Immature natural killer cell (primary cell): ENCODE measurements at places on chromosomes 12 and 14. TPM values are rescaled to one million over a fixed set of nuclear protein-coding genes. Genes with fewer than 3 reads are reported as not detected.

DNA sequence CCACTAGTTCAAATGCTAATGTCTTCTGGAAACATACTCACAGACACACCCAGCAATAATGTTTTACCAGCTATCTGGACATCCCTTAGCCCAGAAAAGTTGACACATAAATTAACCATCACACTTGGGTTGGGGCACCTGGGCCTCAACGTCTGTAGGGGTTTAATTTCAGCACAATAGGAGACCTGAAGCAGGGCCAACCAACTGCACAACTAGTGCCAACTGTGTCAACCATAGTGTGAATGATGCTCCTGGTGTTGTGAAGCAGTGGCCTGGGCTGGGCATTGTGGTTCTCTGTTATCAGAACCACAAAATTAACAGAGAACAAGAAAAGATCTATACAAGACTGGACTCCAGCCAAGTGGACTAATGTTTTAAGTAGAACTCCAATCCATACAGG, 106.7 kb upstream of the PPM1H start:
- H3K27ac ChIP-seq: no peak overlapping the region
- DNase-seq: no peak
- H3K4me3 ChIP-seq: no peak overlapping the region

DNA sequence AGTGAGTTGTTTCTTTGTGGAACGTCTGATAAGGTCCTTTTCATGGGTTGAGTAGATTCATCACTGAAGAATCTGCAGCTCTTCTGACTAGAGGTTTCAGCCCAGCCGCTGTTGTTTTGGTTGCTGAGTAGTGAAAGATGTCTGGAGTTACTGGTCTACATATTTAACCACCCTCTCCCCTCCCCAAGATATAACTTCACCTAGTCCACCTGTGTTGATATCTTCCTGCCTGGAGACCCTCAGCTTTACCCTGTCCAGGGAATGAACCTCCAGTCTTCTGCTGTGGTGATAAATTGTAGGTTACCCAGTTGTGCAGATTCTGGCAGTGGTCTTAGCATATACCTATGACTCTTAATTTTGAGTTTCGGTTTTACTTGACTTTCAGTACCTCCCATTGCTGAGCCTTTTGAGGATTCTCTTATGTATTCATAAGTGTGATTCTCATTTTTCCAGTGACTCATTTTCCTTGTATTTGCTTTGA, 62.9 kb downstream of the CCDC91 start:
- H3K4me3 ChIP-seq: peak overlapping the region; percentile 33
- peaks cover 43% of the 10 kb centered on the region for H3K4me1 ChIP-seq
- peak overlapping the region; percentile 68 for H3K27ac ChIP-seq
- DNase-seq: no peak
- peaks cover 3% of the 10 kb centered on the region for H3K27me3 ChIP-seq

DNA sequence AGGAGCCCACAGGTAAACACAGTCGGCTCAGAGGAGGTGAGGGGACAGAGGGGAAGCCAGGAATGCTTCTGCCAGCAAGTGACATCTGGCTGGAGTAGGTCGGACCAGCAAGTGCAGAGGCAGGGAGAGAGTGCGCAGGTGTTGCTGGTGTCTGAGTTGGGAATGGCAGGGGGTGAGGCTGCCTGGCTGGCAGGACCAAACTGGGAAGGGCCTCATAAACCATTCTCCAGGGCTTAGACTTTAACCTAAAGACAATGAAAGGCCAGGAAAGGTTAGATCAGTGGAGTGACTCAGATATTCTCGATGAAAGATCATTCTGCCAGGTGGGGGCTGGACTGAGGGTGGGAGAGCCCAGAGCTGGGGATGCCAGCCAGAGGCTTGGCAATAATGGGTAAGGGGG, 66.4 kb downstream of the ITPK1 start:
- no peak overlapping the region for H3K4me3 ChIP-seq
- no peak overlapping the region for H3K27ac ChIP-seq
- H3K4me1 ChIP-seq: peaks cover 32% of the 10 kb centered on the region
- peaks cover 3% of the 10 kb centered on the region for H3K27me3 ChIP-seq

DNA sequence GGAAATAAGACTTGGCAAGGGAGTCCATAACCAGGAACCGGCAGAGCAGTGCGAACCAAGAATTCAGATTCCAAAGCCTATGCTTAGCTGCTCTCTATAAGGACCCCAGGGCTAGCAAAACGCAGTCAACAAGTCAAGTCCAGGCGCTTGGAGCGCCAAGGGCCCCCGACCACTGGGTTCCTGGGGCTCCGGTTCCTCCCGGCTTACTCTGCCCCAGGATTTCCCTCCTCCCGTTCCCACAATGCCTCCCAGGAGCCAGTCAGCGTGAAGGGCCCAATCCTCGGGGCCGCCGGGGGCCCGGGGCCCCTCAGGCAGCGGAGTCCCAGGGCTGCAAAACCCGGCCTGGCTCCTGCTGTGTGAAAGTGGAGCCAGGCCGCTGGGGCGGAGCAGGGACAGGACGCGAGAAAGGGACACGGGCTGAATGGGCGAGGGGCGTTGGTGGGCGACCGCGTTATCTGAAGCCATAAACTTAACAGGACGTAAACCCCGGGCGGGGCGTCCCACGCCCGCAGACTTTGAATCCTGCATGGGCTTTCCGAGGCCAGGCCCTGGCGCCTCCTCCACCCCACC, 1.5 kb downstream of the KRT8 start:
- peak; percentile 35 for DNase-seq
- H3K27me3 ChIP-seq: peaks cover 11% of the 10 kb centered on the region
- no peaks in the 10 kb centered on the region for H3K36me3 ChIP-seq
- H3K27ac ChIP-seq: no peak overlapping the region
- peak overlapping the region; percentile 18 for H3K4me3 ChIP-seq

RTL1 gene
- polyA plus RNA-seq: not detected

DNA sequence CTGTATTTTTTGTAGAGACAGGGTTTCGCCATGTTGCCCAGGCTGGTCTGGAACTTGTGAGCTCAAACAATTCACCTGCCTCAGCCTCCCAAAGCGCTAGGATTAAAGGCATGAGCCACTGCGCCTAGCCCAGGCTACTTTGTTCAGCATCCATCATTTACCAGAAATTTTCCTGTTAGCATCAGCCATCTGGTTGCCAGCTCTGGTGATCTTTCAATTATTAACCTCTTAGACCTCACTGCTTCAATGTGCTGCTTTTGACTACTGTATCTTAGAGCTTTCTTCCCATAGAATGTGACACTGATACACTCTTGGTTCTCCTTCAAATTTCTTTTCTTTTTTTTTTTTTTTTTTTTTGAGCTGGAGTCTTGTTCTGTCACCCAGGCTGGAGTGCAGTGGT, 5.4 kb upstream of the AMHR2 start:
- no peak for DNase-seq
- peaks cover 6% of the 10 kb centered on the region for H3K4me1 ChIP-seq
- no peak overlapping the region for H3K27ac ChIP-seq
- H3K27me3 ChIP-seq: no peaks in the 10 kb centered on the region
- no peak overlapping the region for H3K4me3 ChIP-seq
- H3K36me3 ChIP-seq: peaks cover 5% of the 10 kb centered on the region

COX8C gene
- not detected for polyA plus RNA-seq

DNA sequence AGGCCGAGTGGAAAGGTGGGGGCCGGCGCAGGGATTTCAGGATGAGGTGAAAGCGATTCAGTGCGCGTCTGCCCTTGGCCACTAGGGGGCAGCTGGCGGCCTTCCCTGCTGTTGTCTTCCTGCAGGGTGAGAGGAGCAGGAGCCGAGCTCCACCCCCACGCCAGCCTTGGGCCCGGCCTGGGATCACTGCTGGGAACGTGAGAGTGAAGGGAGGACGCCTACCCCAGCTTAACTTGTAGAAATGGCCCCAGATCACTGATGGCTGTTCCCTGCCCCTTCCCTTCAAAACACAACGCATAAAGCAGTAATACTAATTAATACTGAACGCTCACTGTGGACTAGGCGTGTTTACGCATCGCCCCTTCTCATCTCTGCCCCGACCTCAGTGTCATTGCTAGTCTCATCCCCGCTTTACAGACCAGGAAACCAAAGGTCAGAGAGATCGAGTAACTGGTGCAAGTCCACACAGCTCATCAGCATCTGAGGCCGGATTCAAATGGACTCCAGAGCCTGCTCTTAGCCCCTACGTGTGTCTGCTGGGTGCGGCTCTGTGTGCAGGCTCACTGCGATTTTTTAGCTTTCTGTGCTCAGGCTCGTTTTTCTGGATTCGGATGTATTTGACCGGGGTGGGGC, 24.3 kb downstream of the MVK start:
- peaks cover 25% of the 10 kb centered on the region for H3K4me1 ChIP-seq
- DNase-seq: peak; percentile 52
- H3K27me3 ChIP-seq: no peaks in the 10 kb centered on the region
- H3K4me3 ChIP-seq: peak overlapping the region; percentile 48

DNA sequence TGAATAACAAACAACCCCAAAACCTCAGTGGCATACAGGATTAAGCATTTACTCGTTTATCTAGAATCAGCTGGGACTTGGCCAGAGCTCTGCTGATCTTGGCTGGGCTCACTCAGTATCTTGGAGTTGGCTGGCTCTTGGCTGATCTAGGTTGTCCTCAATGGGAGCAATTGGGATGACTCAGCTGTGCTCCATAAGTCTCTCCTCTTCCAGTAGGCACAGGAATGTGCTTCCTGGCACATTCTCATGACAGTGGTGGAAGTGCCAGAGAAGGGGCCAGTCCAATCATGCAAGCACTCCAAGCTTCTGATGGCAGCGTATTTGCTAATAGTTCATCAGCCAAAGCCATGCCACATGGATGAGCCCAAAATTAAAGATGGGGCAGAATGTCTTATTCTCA, 41.7 kb upstream of the ANO4 start:
- no peak for DNase-seq
- H3K4me3 ChIP-seq: no peak overlapping the region
- H3K27me3 ChIP-seq: no peaks in the 10 kb centered on the region
- no peaks in the 10 kb centered on the region for H3K36me3 ChIP-seq
- no peak overlapping the region for H3K27ac ChIP-seq

DNA sequence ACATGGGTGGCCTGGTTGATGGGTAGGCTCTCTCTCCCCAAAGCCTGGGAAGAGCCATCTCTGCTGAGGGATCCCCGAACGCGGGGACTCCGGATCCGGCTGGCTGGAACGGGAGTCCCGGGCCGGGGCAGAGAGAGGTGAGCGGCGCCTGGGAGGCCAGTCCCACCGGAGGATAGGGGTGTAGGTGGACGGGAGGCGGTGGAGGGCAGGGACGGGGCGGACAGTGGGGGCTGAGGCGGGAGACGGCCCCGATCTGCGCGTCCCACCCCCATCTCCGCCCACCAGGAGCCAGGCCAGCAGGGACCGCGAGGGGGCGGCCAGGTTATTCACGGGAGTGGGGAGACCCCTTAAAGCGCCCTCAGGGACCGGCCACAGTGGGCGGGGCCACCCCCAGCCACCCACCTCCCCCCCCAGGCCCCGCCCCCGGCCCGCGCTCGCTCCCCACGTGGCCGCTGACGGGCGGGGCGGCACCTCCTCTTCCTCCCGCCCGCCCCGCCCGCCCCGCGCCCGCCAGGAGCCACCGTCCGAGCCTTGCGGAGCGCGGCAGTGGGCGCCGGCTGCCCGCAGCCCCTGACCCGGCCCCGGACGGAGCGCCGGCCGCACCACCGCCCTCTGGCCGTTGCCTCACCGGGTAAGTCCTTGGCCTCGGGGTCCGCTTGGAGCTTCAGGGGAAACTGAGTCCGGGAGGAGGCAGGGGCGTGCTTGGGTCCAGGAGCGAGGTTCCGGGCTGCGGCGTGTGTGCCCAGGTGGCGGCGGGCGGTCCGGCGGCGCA, at the start of gene INF2:
INF2 (plus strand) TSS at position 510 of the 772 bp plus-strand sequence. CDS start 11,748 bp downstream, outside the sequence.
- H3K36me3 ChIP-seq: no peaks in the 10 kb centered on the region
- no peak within 1 kb of the TSS for H3K27ac ChIP-seq
- H3K4me3 ChIP-seq: peak within 1 kb of the TSS; percentile 23
- H3K27me3 ChIP-seq: no peaks in the 10 kb centered on the region

GRCh38 chr12:76013603-76014002, 18.0 kb downstream of the PHLDA1 start:
- H3K27ac ChIP-seq: no peak overlapping the region
- H3K36me3 ChIP-seq: no peaks in the 10 kb centered on the region
- no peak for DNase-seq

DNA sequence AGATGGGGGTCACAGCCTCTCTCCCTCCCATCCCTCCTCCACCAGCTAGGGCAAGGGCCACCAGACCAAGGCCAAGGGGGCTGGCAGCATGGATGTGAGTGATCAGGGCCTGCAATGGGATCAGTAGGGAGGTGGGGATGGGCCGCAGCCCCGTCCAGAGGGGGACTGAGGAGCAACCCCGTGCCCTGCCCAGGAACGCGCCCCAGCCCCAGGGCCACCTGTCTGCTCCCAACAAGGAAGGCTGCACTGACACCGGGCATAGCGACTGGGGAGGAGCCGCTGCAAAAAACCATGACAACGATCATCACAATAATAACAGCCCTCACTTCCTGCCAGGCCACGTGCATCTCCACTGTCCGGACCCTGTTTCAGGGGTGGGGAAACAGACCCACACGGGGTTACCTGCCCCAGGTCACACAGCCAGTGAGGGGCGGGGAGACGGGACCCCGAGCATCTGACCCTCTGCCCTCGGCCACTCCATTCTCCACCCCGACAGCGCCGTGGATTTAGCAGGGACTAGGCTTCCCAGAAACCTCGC, 24.3 kb downstream of the NCOR2 start:
- peak; percentile 27 for DNase-seq
- H3K27me3 ChIP-seq: no peaks in the 10 kb centered on the region
- peak overlapping the region; percentile 40 for H3K27ac ChIP-seq
- H3K4me3 ChIP-seq: no peak overlapping the region

DNA sequence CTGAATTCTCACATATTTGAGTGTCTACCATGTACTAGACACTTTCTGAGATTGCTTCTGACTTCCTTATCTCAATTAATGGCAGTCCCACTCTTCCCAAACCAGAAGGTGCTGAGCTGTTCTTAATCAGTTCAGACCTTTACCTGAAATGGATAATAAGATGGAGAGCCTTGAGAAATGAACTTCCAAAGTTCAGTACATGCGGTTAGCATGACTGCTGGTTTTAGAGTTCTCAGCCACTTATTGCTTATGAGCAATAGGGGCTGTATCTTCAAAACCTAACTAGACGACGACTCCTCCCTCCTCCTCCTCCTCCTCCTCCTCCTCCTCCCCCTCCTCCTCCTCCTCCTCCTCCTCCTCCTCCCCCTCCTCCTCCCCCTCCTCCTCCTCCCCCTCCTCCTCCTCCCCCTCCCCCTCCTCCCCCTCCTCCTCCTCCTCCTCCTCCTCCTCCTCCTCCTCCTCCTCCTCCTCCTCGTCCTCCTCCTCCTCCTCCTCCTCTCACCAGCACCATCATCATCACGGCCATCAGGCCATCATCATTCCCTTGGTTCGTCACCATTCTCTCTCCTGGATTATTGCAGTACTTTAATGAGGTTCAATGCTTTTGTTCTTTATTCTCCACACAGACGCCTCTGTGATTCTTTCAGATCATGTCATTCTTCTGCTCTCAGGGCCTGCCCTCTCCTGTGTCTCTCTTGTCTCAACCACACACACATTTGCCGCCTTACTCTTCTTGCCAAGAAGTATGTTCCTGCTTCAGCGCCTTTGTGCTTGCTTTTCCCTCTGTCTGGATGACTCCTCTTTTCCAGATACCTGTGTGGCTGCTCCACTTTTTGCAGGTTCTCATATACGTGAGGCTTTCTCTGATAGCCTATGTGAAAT, 2.7 kb downstream of the PCNX1 start:
- DNase-seq: no peak
- H3K4me3 ChIP-seq: peak overlapping the region; percentile 84
- H3K36me3 ChIP-seq: no peaks in the 10 kb centered on the region
- H3K4me1 ChIP-seq: peaks cover 62% of the 10 kb centered on the region
- no peaks in the 10 kb centered on the region for H3K27me3 ChIP-seq
